ENCODE measurements at places on chromosomes 11 and 22.

GRCh38 chr22:20550057-20550817 is 42.8 kb downstream of the MED15 start:
- H3K4me3 ChIP-seq, result no peak overlapping the region
- no peaks in the 10 kb centered on the region for H3K27me3 ChIP-seq
- H3K27ac ChIP-seq, result no peak overlapping the region

DNA sequence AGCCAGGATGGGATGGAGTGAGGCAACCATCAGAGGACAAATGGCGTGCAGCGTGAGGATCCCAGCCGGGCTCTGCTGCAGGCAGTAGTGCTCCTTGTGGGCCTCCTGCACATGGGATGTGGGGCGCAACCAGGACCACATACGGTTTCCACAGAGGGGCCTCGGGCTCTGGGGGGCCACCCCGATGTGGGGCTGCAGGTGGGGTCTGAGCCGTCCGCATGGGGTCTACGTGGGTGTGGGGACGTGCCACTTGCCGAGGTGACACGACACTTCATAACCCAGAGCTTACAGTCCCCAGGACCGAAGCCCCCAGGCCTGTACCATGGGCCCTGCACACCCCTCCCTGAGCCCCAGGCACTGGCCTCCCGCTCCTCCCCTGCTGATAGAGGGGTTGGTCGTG is 10.8 kb downstream of the TTLL8 start:
- H3K4me3 ChIP-seq, result no peak overlapping the region
- no peak for DNase-seq
- no peaks in the 10 kb centered on the region for H3K4me1 ChIP-seq

GRCh38 chr11:117872975-117873827 is 3.3 kb downstream of the FXYD6 start:
- DNase-seq, result no peak
- H3K36me3 ChIP-seq, result no peaks in the 10 kb centered on the region
- no peaks in the 10 kb centered on the region for H3K27me3 ChIP-seq
- no peak overlapping the region for H3K27ac ChIP-seq
- H3K4me3 ChIP-seq, result no peak overlapping the region

DNA sequence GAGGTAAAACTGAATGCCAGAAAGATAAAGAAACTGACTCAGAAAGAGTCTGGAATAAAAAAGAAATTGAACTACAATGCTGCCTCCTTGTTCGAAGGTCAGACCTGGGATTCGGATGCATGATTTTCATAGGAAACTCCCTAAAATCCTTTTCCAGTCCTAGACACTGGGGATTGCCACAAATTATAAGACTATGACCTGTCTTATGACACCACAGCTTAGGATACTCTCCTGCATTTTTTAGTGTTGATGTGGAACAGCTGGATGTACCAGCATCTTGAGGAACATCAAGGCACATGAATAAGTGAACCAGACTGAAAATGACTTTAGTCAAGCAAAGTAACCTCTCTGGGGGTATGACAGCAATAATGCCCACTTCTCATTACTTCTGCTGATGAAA is 9.0 kb downstream of the KIRREL3 start:
- no peak overlapping the region for H3K4me3 ChIP-seq
- H3K27ac ChIP-seq, result no peak overlapping the region
- H3K27me3 ChIP-seq, result no peaks in the 10 kb centered on the region
- no peaks in the 10 kb centered on the region for H3K4me1 ChIP-seq
- DNase-seq, result no peak

DNA sequence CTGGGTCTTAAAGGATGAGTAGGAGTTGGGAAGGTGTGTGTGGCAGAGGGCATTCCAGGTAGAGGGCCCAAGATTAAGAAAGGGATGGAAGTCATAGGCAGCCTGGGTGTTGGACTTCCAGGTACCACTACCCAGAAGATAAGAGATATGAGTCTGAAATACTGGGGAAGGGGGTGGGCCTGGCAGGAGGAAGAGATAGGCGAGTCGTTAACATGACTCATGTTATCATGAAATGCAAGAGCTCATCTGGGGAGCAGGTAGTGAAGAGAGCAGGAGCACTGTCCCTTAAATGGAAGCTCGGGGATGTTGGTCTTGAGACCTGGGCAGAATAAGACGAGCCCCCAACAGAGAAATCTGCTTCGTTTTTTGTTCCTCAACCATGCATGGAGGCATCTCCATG is 10.2 kb downstream of the ZC3H7B start:
- no peaks in the 10 kb centered on the region for H3K27me3 ChIP-seq
- peaks cover 10% of the 10 kb centered on the region for H3K36me3 ChIP-seq

DNA sequence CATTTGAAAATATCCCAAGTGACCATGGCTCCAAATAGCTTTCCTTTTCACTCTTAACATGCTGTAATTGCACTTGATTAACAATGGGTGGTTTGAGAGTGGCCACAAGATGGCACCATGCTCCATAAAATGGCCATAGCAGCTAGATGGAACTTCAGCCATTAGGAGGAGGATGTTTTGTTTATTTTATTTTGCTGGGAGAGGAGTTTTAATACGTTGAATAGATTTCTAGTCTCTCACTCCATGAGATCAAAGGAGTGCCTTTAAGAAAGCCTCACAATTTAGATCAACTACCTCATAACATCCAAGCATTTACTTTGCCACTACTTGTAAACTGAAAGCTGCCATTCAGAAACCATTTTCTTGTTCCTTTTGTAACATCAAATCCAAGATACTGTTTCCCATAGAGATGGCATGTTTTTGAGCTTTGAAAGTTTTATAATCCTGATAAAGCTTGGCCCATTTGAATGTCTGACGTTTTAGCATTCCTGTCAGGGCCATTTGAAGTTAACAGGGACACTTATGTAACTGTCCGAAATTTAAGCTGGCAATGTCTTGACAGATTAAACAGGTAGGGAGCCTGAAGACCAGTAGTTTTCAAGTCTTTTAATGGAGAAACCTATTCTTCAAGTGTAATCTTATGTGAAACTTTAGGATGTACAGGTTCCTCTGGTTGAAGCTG is 4.7 kb downstream of the FEN1 start:
- peaks cover 23% of the 10 kb centered on the region for H3K4me1 ChIP-seq
- no peak overlapping the region for H3K27ac ChIP-seq
- peak; percentile 88 for DNase-seq
- H3K4me3 ChIP-seq, result no peak overlapping the region

DNA sequence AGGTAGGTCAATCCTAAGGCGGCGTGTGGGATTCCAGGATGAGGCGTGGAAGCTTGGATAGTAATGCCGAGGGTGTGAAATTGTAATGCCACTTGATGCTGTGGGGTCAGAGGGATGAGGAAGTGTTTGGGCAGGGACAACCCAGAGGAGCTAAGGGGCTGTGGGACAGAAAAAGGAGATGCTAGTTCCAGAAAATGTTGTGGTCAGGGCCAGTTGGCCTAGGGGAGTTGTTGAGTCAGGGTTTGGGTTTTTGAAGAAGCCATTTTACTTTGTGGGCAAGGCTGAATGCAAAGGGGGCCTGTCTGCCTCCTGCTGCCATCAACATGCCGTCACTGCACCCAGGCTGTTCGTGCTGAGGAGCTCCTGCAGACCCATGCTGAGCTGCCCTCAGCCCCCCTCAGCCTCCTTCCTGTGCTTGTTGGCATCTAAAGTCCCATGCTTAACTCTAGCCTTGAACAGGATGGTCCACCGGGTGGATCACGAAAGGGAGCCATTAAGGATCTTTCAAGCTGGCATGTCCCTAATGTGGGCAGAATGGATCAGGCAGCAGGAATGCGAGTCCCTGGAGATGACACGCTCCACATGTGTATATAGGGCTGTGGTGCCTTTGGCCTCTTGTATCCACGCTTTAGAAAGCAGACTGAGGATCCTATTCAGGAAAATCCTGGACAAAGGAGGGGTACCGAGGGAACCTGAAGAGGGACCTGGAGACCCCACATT is 2.1 kb downstream of the C11orf16 start:
- no peak for DNase-seq
- H3K4me1 ChIP-seq, result no peaks in the 10 kb centered on the region
- no peak overlapping the region for H3K4me3 ChIP-seq
- no peaks in the 10 kb centered on the region for H3K36me3 ChIP-seq
- no peak overlapping the region for H3K27ac ChIP-seq
- H3K27me3 ChIP-seq, result no peaks in the 10 kb centered on the region

DNA sequence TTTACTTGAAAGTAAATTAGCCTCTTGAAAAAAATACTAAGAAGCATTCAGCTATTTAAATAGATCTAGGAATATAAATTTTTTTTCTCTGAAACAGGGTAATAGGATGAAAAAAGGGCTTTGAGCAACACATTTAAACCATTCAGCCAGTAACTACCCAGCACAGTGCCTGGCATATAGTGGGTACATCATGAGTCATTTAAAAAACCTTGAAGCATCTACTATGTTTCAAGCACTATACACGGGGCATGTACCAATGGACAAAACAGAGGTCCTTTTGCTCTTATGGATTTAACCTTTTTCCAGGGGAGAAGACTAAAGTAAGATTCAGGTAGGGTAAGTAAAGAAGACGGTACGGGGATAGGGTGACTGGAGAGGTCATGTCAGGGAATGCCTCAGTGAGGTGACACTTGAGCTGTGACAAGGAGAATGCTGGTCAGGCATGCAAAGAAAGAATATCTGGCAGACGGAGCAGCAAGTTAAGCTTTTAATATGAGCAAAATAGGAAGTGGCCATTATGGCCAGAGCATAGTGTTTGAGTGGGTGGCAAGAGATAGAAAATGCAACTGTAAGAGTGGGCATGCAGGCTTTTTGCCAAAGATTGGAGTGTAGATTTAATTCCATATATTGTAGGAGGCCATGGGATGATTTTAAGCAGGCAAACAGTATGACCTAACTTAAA is 101.1 kb downstream of the HIPK3 start:
- peaks cover 2% of the 10 kb centered on the region for H3K36me3 ChIP-seq
- DNase-seq, result no peak
- peaks cover 5% of the 10 kb centered on the region for H3K4me1 ChIP-seq

GRCh38 chr11:123523539-123523938 is 93.5 kb downstream of the GRAMD1B start:
- H3K36me3 ChIP-seq, result peaks cover 17% of the 10 kb centered on the region
- no peaks in the 10 kb centered on the region for H3K27me3 ChIP-seq
- no peak overlapping the region for H3K27ac ChIP-seq
- H3K4me1 ChIP-seq, result peaks cover 21% of the 10 kb centered on the region

DNA sequence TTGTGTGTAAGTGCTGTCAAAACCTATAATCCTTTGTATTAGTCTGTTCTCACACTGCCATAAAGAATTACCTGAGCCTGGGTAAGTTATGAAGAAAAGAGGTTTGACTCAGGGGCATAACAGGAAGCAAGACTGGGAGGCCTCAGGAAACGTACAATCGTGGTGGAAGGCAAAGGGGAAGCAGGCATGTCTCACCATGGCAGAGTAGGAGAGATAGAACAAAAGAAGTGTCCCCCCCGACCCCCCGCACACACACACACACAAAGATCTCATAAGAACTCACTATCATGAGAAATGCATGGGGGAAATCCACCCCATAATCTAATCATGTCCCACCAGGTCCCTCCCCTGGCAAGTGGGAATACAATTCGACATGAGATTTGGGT is 2.3 kb upstream of the USP28 start:
- DNase-seq, result no peak
- H3K27ac ChIP-seq, result no peak overlapping the region
- peaks cover 30% of the 10 kb centered on the region for H3K4me1 ChIP-seq
- H3K36me3 ChIP-seq, result no peaks in the 10 kb centered on the region

DNA sequence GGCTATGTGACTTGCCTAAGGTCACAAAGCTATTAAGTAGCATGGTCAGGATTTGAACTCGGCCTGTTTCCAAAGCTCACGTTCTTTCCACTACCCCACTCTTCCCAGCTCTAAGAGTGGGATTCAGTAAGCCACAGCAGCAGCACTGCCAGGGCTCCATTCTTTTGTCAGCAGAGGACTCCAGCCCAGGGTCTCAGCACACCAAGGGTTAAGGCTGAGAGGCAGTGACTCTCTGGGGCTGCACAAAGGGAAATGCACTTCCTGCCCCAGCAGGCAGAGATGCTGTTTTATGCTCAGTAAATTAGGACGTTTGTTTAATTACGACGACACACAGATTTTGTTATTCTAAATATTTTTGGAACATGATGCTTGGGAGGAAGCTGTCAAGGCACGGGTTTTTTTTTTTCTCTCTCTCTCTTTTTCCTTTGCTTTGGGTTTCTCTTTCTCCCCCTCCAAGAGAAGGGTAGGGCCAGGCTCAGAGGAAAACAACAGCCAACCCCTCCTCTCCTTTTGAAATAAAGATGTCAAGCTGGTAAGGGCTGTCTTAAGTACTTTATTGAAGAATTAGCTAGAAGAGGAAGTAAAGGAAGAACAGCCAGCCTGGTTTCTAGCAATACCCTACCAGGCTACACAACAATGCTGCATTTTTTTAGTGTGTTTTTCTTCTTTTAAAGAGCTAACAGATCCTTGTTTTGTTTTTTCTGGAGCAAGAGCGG is 2.8 kb downstream of the MYH9 start:
- peaks cover 53% of the 10 kb centered on the region for H3K4me1 ChIP-seq
- H3K27ac ChIP-seq, result peak overlapping the region; percentile 94
- H3K27me3 ChIP-seq, result no peaks in the 10 kb centered on the region
- peak overlapping the region; percentile 79 for H3K4me3 ChIP-seq
- peak; percentile 74 for DNase-seq
- H3K36me3 ChIP-seq, result no peaks in the 10 kb centered on the region

DNA sequence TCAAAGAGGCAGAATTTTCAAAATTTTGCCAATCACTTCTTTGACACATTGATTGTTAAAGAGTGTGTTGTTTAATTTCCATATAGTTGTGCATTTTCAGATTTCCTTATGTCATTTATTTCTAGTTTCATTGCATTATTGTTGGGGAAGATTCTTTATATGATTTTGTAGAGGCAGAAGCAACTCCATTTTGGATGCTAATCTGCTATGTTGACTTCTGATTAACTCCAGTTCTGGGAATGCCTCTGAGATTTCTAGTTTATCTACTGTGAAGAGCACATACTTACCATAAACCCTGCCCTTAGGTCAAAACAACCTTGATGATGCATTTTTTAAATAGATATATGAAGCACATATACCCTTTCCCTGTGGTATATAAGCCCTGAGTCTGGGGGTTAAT is 29.5 kb upstream of the ZBED5 start:
- no peak for DNase-seq
- H3K4me1 ChIP-seq, result no peaks in the 10 kb centered on the region
- H3K36me3 ChIP-seq, result no peaks in the 10 kb centered on the region
- no peak overlapping the region for H3K4me3 ChIP-seq
- H3K27ac ChIP-seq, result no peak overlapping the region

GRCh38 chr11:2096011-2096918 is 42.9 kb downstream of the IGF2 start:
- no peaks in the 10 kb centered on the region for H3K36me3 ChIP-seq
- H3K4me3 ChIP-seq, result no peak overlapping the region
- no peaks in the 10 kb centered on the region for H3K27me3 ChIP-seq
- no peaks in the 10 kb centered on the region for H3K4me1 ChIP-seq
- H3K27ac ChIP-seq, result no peak overlapping the region
- no peak for DNase-seq

DNA sequence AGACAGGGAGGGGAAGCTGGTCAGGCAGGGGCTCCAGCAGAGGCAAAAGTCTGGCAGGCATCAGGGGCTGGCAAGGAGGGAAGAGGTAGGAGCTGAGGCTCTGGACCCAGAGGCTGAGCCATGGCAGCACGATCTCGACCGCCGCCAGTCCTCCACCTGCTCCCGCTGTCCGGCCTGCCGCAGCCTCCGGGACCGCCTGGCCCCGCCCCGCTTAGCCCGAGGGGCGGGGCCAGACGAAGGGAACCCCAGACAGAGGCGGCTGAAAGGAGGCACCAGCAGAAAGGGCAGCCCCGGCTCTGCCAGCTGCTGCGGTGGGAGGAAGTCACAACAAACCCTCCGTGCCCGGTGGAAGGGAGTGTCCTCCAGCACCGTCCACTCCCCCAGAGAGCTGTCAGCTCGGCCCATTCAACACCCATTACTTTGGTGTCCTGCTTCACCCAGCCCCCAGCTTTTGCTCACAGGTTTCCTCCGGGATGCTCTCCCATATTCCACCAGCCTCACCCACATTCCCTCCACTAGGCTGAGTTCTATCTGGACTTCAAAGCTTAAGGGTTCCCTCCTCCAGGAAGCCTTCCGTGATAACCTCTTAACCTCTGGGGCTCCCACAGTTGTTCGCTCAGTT is at the start of gene MFNG:
TSS of gene MFNG (minus strand) at position 161 of the 622 bp plus-strand sequence. CDS start 207 bp downstream, outside the sequence.
- peaks cover 5% of the 10 kb centered on the region for H3K36me3 ChIP-seq
- H3K27me3 ChIP-seq, result no peaks in the 10 kb centered on the region
- peak within 1 kb of the TSS; percentile 79 for H3K4me3 ChIP-seq
- H3K4me1 ChIP-seq, result peaks cover 35% of the 10 kb centered on the region
